ENCODE measurements at places on chromosomes 1 and 21.

- DNase-seq, result no peak
These were observed 20.6 kb downstream of the ABCD3 start for GRCh38 chr1:94438692-94439276.

DNA sequence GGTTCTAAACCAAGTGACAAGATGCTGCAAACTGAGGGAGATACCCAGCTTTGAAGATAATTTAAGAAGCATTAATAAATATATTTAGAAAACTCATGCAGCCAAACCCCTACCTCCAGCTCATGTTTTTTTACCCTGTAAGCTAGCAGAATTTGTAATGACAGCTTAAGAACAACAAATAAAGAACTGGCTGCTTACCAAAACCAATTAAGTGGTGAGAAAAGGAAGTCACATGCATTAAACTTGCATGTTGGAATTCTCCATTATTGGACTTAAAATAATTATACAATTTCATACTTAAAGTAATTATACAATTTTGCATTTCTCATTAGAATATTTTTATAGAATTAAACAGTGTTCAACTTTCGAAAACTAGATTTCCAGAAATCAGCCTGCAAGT, 75.6 kb upstream of the CNIH3 start:
- no peak for DNase-seq

- DNase-seq, result no peak
These were observed 532.2 kb downstream of the MATN1 start for GRCh38 chr1:30191154-30191702.

DNA sequence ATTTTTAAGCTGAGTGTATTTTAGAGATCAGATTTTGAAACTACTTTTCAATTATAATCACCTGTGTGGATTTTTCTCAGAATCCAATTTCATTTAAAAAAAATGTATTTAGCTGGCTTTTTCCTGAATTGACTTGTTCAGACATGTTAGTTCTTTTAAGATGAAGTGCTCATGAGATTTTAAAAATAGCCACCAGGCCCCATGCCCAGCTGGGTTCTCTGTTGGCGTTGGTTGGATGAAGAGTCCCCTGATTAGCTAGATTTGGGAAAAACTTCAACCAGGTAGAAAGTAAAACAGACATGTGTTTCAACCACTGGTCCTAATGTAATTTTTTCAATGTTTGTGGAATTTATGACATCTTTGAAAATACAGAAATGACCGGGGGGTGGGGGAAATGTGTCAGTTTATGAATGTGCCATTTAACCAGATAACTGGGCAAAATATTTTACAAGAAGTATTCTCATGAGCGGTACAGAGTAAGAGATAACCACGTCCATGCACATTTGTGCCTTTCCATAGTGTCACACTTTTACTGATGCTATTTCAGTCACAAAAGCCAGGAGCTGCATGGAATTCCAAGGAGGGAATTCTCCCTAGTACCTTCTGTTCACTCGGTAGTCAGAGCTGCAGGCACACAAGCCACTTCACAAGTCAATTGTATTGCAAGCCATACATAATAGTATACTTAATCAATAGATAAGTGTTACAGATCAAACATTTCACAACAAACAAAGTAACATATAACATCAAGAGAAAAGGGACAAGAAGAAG, 51.1 kb downstream of the KCNK1 start:
- DNase-seq, result no peak

- DNase-seq, result no peak
These were observed 28.9 kb upstream of the EPB41 start for GRCh38 chr1:28885472-28885877.

GRCh38 chr1:158002631-158003405, 9.4 kb downstream of the KIRREL1 start:
- no peak for DNase-seq

GRCh38 chr1:195951313-195951712, 656.9 kb downstream of the KCNT2 start:
- DNase-seq, result no peak

DNA sequence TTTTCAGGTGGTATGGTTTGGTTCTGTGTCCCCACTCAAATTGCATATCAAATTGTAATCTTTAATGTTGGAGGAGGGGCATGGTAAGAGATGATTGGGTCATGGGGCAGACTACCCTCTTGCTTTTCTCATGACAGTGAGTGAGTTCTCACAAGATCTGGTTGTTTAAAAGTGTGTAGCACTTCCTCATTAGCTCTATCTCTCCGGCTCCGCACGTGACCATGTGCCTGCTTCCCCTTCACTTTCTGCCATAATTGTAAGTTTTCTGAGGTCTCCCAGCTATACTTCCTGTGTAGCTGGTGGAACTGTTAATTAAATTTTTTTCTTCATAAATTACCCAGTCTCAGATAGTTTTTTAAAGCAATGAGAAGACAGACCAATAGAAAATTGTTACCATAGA, 843.2 kb downstream of the AMY1C start:
- DNase-seq, result no peak

- DNase-seq, result no peak
These were observed 126.1 kb downstream of the HMCN1 start for GRCh38 chr1:185860311-185860710.

GRCh38 chr1:212455803-212456528, 23.2 kb downstream of the NENF start:
- peak; percentile 80 for DNase-seq

- DNase-seq, result no peak
These were observed 9.8 kb upstream of the FNBP1L start for GRCh38 chr1:93437976-93438605.

DNA sequence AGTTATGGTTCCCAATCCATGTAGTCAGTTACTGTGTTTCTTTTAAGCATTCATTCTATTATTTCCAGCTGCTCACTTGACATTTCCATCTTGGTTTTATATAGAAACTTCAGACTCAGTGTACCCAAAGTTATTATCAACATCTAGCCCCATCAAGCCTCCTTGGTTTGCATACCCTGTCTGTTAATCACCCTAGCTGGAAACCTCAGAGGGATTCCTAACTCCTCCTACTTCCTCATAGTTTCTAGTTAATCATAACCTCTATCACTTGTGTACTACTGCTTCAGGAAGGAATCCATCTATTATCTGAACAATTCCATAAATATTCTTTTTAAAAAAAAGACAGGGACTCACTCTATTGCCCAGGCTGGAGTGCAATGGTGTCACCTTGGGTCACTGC, 293.3 kb downstream of the SDCCAG8 start:
- no peak for DNase-seq

- no peak for DNase-seq
These were observed 36.6 kb downstream of the TNFSF18 start for GRCh38 chr1:173014160-173014559.

GRCh38 chr1:61403679-61404596, 321.0 kb downstream of the TM2D1 start:
- DNase-seq, result no peak

- no peak for DNase-seq
These were observed 6.0 kb upstream of the IFNLR1 start for GRCh38 chr1:24193046-24193445.

DNA sequence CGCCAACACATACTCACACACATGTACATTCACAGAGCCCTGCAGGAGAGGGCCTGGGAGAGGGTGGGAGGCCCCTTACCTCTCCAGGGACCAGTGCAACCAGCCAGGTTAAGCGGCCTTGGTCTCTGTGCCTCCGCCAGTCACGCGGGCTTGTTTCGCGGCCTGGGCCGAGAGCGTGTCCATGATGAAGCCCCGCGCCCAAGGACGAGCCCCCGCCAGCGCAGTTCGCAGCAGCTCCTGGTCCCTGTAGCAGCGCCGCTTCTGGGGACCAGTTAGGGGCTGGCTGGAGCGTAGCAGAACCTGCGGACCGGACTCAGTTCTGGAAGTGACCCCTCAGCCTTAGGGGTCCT, 7.3 kb upstream of the FAM167B start:
- DNase-seq, result no peak

DNA sequence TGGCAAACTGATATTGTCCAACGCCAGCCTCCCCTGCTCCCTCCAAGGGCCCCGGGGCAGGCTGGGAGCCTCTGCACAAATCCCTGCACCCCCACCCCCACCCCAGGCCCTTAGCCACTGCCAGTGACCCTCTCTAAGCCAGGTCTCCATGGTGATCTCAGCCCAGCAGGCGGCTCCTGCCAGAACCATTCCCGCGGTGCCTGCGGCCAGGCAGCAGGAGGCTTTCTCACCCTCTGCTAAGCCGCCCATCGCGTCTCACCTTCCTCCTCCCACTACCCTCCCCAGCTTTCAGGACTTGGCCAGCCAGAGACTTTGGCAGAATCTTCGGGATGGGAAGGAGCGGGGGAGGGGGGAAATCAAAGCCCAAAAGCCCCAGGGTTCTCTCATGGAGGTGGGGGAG, 46.8 kb upstream of the WASF2 start:
- peak; percentile 84 for DNase-seq
